ENCODE measurements at places on chromosomes 12 and 14. TPM values are rescaled to one million over a fixed set of nuclear protein-coding genes. Genes with fewer than 3 reads are reported as not detected.

The NABP2 gene
- total RNA-seq: 63.8 TPM

The TTC5 gene
- 20.0 TPM for total RNA-seq

The NRL gene
- total RNA-seq: 1.0 TPM

The SIX4 gene
- 4.6 TPM for total RNA-seq

The CCDC38 gene
- total RNA-seq: 0.09 TPM

The KRT8 gene
- total RNA-seq: 3,468 TPM

The CPNE6 gene
- not detected for total RNA-seq

The DLGAP5 gene
- total RNA-seq: 38.1 TPM

The CCDC198 gene
- 3.3 TPM for total RNA-seq

The PPFIA2 gene
- total RNA-seq: not detected

The WSCD2 gene
- not detected for total RNA-seq

The MUCL1 gene
- total RNA-seq: not detected

The ACTR10 gene
- total RNA-seq: 47.4 TPM

The SRP54 gene
- total RNA-seq: 63.8 TPM

The OAS2 gene
- total RNA-seq: 0.25 TPM

The ACOT6 gene
- total RNA-seq: not detected

The PTCSC3 gene
- not detected for total RNA-seq

The CIT gene
- total RNA-seq: 13.9 TPM

The KLRK1 gene
- not detected for total RNA-seq

The ZFHX2 gene
- total RNA-seq: 1.5 TPM

The PRB2 gene
- total RNA-seq: not detected

The ZC3H10 gene
- 2.8 TPM for total RNA-seq

The RASSF8 gene
- total RNA-seq: 10.4 TPM

The REP15 gene
- total RNA-seq: 0.49 TPM

The MAP1LC3B2 gene
- 1.2 TPM for total RNA-seq

The FGD4 gene
- total RNA-seq: 1.5 TPM

The GPR65 gene
- not detected for total RNA-seq

The HOXC6 gene
- total RNA-seq: 5.0 TPM

The TEX52 gene
- total RNA-seq: not detected
